ENCODE measurements at places on chromosomes 5 and 9.

DNA sequence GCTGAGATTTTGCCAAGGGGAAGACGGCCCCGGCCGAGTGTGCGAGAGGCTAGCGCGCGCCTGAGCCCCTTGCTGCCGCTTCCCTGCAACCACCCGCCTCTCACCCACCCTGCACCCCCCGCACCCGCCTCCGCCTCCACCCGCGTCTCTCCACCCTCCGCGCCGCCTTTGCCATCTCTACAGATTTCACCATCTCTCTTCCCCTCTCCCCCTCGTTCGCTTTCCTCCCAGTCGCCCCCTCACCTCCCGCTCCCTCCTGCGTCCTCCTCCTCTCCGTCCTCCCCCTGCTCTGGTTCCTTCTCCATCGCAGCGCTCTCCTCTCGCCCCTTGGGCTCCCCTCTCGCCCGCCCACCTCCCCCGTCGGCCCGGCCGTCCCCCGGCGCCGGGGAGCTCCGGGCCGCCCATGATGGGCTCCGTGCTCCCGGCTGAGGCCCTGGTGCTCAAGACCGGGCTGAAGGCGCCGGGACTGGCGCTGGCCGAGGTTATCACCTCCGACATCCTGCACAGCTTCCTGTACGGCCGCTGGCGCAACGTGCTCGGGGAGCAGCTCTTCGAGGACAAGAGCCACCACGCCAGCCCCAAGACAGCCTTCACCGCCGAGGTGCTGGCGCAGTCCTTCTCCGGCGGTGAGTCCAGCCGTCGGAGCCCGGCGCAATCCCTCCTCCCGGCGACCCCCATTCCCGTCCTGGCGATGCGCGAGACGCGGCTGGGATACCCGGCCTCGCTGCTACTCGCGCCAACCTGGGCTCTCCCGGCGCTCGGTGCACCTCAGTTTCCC, at the start of gene PRDM12:
Gene PRDM12, plus strand, starts transcription at position 344 of the 778 bp plus-strand sequence. Its CDS starts 60 bp downstream, at position 404.
- DNase-seq: no peak

GRCh38 chr9:133126697-133127339, 5.8 kb upstream of the RALGDS start:
- DNase-seq: no peak

GRCh38 chr5:137888863-137889759, at the start of gene PKD2L2:
Gene PKD2L2, plus strand, starts transcription at chr5:137889457. Its CDS starts 35 bp downstream, at chr5:137889492.
- DNase-seq: peak; percentile 68

DNA sequence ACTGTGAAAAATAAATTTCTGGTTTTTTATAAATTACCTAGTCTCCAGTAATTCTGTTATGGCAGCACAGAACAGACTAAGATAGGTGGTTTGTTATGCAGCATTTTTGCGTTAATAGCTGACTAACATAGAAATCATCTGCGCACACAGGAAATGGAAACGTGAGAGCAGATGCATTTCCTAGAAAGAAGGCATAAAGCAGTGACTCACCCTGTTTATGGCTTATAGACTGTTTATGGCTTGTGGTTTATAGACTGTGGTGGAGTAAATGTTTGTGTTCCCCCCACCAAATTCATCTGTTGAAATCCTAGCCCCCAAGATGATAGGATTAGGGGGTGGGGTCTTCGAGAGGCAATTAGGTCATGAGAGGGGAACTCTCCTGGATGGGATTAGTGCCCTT, 18.3 kb upstream of the OSMR start:
- no peak for DNase-seq

GRCh38 chr5:10591966-10592365, 28.1 kb downstream of the ANKRD33B start:
- no peak for DNase-seq

- DNase-seq: no peak
These were observed 11.4 kb downstream of the TTC1 start for GRCh38 chr5:160020266-160020770.
